Kidney tubule cell (primary cell): ENCODE measurements at places on chromosomes 4 and X.
A peak's percentile ranks its signal among the peaks of the same experiment; 100 is the strongest.

DNA sequence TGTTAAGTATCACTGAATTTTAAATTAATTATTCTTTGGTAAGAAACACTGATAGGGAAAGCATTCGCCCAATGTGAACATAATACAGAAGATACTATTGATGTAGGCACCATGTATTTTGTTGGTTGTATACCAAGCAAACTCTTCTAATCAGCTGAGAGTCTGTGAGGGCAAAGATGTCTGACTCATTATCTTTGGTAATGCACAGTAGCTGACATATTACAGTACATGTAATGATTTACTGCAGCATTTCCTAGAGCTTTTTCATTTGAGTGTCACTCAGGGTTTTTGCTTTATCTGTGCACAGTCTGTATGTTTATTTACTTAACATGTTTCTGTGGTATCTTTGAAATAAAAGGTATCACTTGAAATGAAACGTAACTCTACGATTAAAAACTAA lies 49.2 kb downstream of the CENPVL3 start:
- DNase-seq = peak; percentile 9

- DNase-seq = no peak
These were observed 113.1 kb downstream of the QDPR start for GRCh38 chr4:17398805-17399204.

DNA sequence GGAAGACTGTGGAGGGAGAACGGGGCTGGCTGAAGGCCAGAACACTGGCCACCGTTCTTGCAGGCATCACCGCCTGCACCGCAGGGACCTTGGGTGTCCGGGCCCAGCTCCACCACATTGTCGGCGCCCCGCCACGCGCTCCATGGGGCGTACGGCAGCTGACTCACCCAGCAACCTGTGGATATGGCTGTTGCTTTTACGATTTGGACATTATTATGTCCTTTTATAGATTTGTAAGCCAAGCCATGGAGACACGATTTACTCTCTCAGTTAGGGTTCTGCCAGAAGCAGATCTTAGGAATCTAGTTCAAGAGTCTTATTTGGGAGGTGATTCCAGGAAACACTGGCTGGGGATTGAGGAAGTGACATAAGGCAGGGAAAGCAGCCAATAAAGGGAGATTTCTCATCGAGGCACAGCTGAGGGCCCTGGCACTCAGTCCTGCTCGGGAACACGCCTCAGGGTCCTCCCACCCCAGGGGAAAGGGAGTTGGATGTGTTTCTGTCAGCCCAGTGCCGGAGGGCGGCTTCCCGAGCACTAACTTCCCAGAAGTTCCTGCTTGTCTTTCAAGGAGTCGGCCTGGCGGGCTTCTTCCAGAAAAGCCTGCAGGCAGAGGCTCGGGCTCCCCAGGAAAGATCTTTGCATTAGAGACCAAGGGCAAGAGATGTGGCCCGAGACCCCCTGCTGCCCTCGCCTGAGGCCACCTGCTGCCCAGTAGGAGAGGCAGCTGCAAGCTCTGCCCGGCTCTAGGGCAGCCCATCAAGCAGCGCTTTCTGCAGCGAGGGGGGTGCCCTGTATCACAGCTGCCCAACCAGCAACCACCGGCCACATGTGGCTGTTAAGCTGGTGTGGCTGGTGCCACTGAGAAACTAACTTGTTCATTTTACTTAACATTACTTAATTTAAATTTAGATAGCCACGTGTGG lies 52.9 kb downstream of the CRMP1 start:
- DNase-seq = no peak

- no peak for DNase-seq
These were observed 1.1 kb upstream of the CCNQ start for GRCh38 chrX:153600032-153600373.

- no peak for DNase-seq
These were observed 52.7 kb downstream of the AMER1 start for GRCh38 chrX:64152857-64153256.

DNA sequence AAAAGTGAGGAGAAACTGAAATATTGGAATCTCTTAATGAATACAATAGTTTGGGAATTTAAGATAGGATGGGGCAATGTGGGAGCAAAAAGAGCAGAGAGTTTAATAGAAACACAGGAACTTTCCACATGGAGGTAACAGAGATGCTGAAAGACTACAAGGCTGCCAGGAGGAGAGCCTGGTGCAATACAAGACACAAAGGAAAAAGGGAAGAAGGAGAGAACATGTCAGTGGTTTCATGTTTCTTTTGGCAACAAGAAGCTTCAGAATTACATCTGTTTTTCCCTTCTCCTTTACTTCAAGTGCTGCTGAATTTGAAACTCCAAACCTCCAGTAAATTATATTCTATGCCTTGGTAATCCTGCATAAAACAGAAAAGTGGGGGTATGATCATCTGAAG lies 474.3 kb downstream of the FAT4 start:
- DNase-seq = no peak

DNA sequence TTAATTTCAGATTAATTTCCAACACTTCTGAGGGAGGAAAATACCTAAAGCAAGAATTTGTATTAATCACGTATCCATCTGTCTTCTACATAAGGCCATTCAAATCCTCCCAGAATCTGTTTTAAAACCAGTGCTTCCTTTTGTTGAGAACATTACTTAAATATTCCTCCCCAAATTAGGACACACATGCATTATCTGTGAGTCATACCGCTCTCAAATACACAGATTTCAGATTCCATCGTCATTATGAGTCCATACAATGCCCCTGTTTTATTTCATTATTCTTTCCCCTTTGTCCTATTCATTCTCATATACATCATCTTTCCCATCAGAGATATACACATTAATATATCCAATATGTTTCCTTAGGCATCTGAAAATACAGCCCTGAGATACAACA lies 57.3 kb upstream of the PRSS12 start:
- DNase-seq = no peak

DNA sequence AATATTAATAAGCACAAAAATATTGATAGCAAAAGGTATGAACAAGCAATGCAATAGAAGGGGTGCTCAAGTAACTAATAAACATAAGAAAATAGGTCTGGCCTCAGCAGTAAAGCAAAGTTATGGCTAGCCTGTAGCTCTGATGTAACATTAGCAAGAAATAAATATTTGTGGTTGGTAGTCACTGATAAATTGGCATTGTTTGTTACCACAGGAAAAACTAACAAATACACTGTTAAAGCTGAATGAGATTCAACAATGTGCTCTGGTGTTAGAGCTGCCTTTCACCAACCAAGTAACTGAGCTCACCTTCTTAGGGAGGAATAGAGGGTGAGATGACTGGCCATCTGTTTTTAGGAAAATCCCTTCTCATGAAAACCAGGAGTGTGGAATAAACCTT lies 71.4 kb downstream of the AREG start:
- DNase-seq = no peak

DNA sequence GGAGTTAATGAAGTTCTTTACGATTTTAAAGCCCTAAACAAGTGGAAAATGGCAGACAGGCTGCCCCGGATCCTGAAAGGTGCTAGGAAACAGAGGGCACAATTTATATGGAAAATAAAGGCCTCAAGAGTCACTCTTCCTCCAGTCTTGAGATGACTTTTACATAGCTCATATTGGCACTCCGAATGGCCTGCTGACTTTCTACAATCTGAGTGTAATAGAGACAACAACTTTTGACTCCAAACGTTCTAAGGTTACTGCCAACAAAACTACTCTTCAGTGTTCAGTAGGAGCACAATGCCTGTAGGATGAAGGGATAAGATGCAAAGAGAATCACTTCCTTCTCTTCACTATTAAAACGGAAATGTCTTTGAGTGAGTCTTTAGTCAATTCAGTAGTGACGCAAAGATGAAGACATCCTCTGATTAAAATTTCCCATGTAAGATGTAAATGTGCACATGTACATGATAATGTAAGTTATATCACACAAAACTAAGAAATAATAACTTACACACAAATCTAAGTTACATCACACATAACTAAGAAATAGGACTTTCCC lies 40.5 kb downstream of the VEGFC start:
- no peak for DNase-seq

- peak; percentile 1 for DNase-seq
These were observed 29.4 kb downstream of the TBC1D19 start for GRCh38 chr4:26613237-26613636.

GRCh38 chrX:78106651-78106986 lies 2.6 kb downstream of the PGK1 start:
- DNase-seq = no peak

DNA sequence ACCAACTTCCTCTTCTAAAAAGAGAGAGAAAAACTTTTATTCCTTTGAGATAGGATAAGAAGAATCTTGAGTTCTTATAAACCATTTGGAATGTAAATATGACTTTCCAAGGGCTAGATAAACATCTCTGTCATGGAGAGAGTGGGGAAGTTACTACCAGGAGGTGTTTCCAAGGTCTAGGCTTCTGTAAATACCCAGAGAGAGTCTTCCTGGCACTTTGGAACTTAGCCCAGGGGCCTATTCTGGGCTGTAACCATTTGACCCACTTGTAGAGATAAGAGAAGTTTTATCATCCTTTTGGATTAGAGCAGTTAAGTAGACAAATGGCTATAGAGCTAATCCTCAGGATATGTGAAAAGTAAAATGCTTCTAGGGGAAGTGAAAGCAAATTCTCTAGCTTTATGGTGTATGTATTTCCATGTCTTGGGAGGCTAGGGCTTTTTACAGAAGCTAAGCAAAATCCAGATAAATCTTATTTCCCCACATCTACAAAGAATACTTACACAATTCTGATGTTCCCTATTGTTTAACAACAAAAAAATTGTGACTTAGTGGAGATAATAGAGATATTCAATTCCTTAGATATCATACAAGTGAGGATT lies 51.1 kb downstream of the MCUB start:
- DNase-seq = no peak

DNA sequence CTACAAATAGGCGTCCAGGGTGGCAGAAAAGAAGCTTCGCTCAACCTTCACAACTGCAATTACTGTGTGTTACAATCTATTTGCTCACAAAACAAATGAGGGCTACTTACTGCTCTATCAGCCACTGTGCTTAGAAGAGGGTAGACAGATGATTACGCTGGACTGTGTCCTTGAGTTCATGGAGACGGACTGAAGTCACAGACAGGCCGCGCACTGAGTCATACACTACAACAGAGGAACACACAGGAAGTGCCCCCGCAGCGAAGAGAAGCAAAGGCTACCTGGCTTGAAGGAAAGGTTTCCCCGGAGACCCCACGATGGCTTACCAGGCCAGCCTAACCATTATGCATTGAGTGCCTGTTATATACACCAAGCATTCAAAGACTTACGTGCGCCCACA lies 25.6 kb downstream of the FAT1 start:
- no peak for DNase-seq

DNA sequence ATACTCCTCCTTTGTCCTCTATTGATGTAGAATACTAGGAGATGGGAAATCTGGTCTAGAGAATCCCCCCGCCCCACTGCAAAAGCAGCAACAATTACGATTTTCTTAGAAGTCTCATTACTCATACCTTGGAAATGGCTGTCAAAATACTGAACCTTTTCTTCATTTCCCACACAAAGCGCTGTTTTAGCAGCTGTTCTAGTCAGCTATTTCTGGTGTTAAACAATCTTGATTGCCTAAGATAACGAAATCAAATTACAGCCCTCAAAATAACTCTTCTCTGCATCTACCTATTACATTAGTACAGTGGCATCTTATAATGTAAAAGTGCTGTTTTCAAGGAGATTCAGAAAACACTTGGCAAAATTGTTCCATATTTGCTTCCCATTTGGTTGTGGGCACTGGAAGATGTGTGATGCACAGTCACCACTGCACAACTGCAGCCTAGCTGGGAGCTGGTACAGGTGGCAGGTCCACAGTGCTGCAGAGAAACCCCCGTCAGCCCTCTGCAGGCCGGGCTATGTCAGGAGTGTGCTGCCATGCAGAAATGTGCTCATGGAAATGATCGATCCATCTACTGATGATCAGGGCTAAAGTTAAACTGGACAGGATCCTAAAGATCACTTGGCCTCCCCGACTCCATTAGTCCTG lies 50.4 kb downstream of the TBC1D9 start:
- no peak for DNase-seq

DNA sequence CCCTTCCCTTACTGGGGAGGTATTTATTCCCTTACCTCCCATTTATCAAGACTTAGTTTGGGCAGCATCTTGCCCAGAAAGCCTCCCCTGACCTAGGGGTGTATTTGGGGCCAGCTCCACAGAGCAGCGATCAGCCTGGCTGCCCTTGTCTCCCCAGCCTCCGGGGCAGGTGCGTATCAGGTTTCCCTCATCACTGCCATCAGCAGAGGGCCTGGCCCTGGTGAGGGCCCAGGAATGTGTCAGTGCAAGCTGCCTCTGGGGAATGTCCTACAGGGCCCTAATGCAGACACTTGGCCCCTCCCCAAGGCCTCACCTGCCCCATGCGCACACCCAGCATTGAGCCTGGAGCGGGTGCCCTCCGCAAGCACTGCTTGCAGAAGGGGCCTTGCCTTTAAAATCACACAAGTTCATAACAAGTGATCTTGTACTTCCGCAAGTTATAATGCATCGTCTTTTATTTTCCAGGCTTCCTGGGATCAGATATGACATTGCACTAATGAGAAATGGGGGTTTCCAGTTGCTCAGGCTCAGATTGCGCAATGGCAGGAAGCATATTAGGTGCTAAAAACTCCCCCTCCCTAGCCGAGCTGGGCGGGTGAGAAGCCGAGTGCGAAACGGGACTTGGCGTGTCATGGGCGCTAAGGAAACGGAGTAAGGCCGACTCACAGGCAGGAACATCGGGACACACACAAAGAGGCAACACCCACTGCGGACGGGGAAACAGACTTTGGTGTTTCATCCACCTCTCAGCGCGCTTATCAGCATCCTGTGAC lies 25.4 kb upstream of the AFAP1 start:
- peak; percentile 78 for DNase-seq

DNA sequence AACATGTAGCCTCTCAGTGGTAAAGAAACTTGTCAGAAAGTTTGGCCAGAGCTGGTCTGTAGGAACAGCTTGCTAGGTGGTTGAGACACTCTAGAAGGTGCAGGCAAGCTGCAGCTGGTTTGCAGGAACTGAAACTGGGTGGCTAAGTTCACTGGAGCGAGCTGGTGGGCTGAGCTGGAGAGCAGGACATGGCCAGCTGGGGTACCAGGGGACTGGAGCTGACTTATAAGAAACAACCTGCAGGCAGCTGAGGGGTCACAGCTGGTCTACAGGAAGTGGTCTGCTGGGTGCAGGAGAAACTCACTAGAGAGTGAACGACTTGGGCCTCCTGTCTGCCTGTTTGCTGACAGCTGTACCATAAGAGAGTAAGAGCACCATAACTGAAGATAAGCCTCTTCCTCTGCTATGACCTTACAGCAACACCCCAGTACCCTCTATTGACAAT lies 157.1 kb upstream of the LNX1 start:
- DNase-seq = no peak

GRCh38 chrX:125205918-125206665 lies 113.6 kb upstream of the TEX13C start:
- DNase-seq = peak; percentile 61

- DNase-seq = no peak
These were observed 685 bp downstream of the TASL start for GRCh38 chrX:30576881-30577280.

DNA sequence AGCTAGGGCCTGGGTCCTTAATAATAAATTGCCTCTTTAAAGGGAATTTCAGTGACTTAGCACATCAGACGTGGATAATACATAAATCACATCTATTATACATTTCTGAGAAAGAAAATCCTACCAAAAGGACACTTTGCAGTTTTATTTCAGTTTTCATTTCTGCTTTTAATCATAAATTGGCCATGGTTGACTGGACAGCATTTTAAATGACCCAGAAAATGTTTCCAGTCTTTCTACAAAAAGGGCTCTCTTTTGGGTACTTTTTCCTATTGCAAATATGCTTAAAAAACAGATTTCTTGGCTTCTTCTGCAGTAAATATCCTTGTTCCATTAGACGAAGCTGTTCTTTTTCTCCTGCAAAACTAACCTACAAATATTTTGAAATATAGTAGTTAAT lies 41.4 kb upstream of the LPAR4 start:
- no peak for DNase-seq
